ENCODE measurements at places on chromosomes 6 and 20. TPM values are rescaled to one million over a fixed set of nuclear protein-coding genes. Genes with fewer than 3 reads are reported as not detected.

DNA sequence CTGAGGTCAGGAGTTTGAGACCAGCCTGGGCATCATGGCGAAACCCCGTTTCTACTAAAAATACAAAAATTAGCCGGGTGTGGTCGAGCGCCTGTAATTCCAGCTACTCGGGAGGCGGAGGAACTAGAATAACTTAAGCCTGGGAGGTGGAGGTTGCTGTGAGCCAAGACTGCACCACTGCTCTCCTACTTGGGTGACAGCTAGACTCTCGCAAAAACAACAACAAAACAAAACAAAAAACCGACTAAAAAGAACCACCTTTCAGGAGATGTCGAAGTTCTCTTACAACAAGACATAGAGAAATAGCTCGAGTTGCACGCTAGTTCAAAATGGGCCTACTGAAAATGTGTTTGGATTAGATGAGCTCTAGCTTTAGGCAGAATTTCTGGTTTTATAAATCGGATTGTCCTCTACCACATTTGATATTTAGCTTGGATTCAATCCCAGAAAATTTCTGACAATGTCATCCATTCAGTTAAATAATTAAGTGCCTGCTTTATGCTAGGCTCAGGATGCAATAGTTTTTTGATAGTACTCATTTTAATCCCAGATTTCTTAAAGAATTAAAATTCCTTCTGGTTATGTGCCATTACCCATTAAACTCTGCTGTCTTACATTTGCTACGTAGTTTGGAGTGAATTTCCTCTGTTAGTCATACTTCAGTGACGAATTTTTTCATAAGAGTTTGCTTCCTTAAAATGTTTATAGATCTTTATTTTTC is 137.5 kb upstream of the SHLD1 start:
- DNase-seq = no peak

- no peak for DNase-seq
Observed at GRCh38 chr6:46794068-46794467, 879 bp downstream of the MEP1A start.

DNA sequence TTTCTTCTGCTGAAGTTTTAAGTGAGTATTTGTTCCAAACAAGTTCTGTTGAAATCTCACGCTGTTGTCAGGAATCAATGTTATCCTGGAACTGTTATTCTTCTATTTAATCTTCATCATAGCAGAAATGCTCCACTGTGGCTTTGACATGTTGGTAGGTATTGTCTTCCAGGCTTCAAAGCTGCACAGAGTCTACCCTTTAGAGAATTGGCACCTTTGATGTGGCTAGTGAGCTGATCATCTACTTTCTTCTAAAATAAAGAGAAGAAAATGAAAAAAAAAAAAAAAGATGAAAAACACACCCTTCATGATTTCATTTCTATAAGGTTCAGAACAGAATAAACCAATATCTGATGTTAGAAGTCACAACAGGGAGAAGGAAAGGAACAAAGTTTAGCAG is 5.8 kb upstream of the ZSCAN23 start:
- no peak for DNase-seq

Gene TGM2
- total RNA-seq = 0.15 TPM

Gene COL11A2
- total RNA-seq = 1.0 TPM

Gene SLC17A4
- total RNA-seq = not detected

Gene NR2E1
- total RNA-seq = not detected

Measured in Karpas-422 (cell line).